ENCODE measurements at places on chromosomes 11 and 22.

DNA sequence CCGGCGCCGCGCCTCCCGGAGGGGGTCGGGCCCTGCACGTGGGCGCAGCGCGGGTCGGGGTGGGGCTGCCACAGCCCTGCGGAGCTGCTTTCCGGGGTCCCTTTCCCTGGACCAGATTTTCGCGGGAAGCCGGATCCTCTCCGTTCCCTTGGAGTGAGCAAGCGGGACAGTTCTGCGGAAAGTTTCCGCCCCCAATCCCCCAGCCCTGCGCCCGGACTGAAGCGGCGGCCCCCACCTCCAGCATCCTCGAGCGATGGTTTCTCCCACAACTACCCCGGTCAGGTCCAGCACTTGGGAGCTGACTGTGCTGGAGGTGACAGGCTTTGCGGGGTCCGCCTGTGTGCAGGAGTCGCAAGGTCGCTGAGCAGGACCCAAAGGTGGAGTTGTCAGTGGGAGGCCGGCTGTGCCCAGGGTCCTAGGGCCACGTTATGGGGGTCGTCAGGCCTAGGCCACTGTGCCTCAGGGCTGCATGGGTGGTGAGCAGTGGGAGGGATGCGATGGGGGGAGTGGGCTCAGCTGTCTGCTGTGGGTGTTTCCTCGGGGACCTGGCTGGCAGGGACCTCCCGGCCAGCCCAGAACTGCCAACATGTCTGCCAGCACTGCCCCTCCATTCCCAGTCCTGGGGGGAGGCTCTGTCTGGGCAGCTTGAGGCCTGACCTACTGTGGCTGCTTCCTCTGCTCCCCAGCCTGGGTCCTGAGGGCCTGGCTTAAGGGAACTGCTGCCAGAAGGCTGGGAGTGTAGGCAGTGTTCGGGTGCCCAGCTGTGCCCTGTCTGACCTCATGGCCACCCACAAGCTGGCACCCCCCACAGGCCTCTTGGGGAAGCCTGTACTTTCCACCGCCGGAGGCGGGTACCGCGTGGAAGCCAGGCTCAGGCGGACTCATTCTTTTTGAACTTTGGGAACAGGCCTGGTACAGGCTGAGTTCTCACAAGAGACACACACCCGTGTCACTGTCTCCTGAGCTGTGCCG lies 726 bp downstream of the ST3GAL4 start:
- DNase-seq = peak; percentile 68

GRCh38 chr22:36892292-36892691 lies 21.1 kb upstream of the CSF2RB start:
- no peak for DNase-seq

DNA sequence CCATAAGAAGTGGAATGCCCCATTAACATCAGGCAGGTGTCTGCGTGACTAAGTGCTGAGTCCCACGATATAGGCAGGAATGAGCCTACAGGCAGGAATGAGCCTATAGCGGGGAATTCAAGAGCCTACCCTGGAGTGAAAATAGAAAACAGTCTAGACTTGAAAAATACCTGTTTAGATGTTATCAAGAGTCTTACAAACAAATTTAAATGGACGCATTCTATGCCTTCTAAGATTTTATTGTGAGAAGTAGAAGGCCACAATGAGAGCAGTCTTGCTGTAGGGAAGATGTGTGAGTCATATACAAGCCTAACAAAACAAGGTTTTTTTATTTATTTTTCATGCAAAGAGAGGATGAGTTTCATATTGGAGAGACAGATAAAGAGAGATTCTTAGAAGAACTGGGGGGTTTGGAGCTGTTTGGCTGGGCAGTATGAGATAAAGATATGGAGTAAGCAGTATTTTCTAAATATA lies 200.8 kb upstream of the ZC3H12C start:
- DNase-seq = no peak

- no peak for DNase-seq
These were observed 25.5 kb downstream of the NPAT start for GRCh38 chr11:108196901-108197300.

GRCh38 chr22:28014211-28015045 lies 95.4 kb upstream of the PITPNB start:
- no peak for DNase-seq

DNA sequence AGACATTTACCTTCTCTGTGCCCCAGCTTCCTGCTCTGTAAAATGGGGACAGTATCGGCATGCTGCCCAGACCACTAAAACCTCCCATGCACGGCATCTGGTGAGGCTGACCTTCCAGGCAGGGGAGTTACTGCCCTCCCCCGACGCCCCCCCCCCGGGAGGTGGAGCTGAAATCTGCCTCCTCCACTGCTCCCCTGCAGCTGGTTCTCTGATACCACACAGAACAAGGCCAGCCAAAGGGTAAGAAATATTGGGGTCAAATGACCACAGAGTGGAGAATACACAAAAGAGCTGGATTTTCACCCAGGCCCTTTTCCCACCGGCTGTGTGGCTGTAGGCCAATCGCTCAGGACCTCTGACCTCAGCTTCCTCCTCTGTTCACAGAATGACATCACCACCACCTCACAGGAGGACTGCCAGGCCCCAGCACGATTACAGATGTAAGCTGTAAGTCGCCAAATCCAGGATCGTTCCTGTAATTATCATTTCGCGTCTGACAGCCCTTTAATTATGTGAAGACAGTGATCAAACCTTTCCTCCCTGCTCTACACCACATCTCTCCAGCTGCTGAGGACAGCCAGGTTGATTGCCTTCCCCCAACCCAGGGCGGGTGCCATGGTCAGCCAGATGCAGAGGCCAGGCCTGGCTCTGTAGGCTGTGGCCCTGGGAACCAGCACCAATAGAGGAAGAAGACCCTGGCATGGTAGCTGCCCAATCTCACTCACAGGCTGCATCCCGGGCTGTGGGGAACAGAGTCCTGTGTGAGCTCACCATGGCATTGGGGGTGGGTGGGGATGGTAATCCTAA lies 35.7 kb upstream of the KLHL35 start:
- DNase-seq = no peak

- peak; percentile 60 for DNase-seq
These were observed 96.4 kb downstream of the KIAA1671 start for GRCh38 chr22:25048659-25049647.

DNA sequence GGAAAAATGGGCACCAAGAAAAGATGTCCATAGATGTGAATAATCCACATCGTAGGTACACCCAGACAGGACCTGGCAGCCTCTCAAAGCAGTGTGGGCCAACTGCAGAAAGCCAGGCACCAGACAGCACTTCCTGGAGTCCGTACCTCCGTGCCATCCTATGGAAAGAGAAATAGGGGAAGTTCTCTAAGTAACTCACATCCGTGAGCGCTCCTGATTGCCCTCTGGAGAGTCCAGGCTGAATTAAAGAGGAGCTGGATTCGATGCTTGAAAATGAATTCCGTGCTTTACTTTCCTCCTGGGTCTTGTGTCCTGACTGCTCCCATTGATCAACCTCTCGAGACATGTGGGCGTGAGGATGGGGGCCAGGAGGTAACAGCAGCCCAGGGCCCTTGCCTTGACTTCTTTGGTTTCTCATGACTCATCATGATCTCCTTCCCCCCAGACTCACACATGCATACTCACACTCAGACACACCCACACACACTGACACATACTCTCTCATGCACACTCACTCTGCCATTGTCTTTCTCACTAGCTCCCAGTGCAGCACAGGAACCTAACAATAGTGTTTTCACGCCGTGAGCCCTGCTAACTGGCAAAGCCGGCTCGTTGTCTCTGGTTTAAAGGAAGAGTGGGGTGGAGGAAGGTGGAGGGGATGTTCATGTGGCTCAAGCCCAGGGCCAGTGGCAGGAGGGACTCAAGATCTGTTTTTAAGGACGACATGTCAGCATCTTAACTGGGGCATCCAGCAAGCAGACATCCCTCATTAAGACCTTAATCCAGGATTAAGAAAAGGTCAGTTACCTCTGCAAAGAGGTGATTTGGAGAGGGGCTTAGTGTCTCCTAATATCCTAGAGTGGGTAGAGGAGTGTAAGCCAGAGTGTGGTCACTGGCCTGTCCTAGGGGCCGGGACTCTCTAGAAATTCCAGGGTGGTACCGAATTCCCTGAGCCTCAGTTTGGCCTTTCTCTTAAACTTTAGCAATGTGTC lies 104.2 kb downstream of the SCN3B start:
- DNase-seq = no peak

DNA sequence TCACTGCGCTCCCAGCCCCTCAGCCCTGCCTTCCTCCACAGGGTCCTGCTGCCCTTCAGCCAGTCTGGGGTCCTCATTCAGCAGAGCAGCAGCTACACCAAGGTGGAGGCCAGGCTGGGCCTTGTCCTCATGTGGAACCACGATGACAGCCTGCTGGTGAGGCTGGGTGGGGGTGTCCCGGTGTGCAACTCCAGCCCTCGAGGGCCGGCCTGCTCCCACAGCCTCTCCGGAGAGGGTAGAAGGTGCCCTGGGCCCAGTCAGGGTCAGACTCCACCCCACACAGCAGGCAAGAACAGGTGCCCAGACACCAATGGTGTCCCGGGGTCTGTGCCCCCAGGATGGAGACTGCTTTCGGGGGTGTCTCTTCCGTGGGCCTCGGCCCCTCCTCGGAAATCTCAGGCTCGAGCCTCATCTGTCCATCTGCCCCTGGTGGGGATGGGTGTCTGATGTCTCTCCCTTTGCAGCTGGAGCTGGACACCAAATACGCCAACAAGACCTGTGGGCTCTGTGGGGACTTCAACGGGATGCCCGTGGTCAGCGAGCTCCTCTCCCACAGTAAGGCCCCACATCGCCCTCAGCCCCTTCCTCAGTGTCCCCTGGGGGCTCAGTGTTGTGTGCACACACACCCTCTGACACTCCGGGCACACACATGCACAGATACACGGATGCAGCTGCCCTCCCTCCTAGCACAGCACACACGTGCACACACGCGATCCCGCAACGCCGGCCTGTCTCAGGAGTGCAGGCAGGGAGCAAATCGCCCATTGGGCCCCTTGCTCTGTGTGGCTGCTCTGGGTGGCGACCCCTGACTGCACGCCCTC lies 4.9 kb downstream of the MUC5AC start:
- no peak for DNase-seq

DNA sequence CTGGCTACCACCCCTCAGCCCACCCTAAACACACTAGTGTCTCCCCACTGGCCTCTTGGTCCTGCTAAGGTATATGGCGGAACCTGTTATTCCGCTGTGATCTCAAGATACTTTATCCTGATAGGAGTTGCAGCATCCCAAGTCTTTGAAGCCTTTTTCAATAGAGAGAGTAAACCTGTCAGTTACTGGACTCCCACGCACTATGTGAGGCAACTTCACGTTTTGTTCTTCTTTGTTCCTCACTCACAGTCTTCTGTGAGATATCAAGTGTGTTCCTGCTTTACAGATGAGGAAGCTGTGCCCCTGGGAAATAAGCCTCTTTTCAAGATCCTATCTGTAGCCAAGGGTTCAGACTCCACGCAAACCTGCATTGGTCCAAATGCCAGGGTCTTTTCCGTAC lies 127.8 kb downstream of the MYO18B start:
- no peak for DNase-seq

- no peak for DNase-seq
These were observed 66.2 kb downstream of the SC5D start for GRCh38 chr11:121358760-121359159.

DNA sequence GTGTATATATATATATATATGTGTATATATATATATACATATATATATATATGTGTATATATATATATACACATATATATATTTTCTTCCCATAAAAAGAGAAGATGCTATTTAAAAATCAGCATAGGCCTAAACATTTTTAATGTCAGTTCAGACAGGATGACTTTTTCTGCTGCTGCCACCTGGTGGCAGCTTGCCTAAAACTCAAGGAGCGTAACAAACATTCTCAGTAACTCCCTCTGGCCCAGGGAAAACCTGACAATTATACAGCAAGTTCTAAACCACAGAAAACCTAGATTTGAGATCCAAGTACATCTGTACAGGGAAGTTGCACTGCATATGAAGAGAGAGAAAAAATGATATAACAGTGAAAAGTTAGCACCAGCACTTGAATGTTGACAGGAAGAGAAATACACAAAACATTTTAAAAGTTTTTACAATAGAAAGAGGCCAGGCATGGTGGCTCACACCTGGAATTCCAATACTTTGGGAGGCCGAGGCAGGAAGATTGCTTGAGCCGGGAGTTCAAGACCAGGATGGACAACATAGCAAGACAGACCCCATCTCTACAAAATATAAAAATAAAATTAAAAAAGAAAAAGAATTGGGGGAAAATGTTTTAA lies 16.6 kb downstream of the OR8A1 start:
- peak; percentile 20 for DNase-seq

- DNase-seq = no peak
These were observed 43.4 kb downstream of the PARVG start for GRCh38 chr22:44224166-44224565.

DNA sequence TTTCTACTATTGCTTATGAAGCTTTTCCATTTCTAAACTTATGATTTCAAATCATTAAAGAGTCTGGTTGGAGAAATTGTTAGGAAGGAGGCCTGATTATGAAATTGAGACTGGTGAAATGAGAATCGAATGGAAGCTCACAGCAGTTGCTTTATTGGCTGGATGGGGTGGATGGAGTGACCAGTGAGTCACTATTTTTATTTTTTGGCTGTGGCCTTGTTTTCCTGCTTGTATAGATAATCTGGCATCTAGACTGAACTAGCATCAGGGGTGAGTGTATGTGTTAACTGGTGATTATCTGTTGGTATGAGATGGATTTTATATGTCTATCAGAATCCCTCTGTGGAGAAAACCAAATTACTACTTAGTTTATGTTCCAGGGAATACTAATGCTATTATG lies 36.2 kb downstream of the UVRAG start:
- DNase-seq = no peak

DNA sequence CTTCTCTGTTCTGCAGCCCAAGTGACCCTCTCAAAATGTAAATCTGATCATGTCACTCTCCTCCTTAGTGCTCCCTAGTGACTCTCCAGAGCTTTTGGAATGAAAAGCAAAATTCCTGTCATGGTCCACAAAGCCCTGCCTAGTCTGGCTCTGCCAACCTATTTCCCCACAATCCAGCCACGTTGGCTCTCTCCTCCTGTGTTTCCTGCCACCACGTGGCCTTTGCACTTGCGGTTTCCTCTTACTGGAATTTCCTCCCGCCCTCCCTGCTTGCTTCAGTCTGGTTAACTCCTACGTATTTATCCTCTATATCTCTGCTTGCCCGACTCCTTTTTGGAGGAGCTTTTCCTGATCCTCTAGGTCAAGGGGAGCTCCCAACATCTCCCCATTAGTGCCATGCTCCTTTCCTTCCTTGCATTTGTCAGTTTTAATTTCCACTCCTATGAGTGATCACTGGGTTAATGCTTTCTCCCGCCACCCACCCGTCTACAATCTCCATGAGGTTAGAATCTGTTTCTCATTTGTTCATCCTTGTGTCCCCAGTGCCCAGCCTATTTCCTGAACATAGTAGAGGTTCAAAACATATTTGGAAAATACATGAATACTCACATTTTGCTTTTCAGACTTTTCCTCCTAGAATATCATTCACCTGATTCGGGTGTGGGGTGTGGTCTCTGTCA lies 11.5 kb downstream of the NNMT start:
- DNase-seq = no peak

Data from substantia nigra (tissue), 51 donors.